MV-4-11 (cell line): ENCODE measurements at places on chromosomes 2 and 18.
A peak's percentile ranks its signal among the peaks of the same experiment; 100 is the strongest.

GRCh38 chr18:67301592-67301991, 214.9 kb downstream of the DSEL start:
- no peak for DNase-seq

DNA sequence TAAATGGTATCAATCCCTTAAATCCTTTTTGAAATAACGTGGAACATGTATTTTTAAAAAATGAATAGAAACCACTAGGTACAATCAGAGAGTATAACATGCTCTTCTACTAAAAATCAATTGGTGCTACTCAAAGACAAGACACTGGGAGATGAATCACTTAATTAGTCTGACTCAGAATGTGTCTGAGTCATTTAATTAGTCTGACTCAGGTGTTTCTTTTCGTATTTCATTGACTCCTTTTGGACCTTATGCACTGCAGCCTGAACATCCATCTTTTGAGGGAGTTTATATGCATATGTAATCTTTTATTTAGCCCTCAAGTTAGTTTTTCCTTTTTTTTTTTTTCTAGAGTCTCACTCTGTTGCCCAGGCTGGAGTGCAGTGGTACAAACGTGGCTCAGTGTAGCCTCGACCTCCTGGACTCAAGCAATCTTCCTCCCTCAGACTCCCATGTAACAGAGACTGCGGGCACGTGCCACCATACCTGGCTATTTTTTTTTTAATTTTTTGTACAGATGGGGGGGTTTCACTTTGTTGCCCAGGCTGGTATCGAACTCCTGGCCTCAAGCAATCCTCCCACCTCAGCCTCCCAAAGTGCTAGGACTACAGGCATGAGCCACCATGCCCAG, 26.5 kb downstream of the PPP4R3B start:
- no peak for DNase-seq

DNA sequence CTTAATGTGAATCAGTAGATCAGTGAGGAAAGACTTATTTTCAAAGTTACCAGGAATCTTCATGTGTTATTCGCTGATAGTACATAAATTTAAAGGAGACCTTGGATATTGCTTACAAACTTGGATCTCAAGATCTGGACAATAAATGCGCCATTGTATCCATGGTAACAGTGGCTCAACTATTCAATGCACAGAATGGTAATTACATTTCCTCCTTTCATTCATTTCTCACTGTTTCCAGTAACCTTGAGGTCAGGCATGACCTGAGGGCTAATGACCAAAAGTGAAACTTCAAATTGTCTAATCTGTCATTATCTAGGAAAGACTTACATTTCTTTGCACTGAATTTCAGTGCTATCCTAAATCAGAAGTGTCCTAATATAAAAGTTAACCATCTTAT, 8.1 kb downstream of the LRP2 start:
- no peak for DNase-seq

DNA sequence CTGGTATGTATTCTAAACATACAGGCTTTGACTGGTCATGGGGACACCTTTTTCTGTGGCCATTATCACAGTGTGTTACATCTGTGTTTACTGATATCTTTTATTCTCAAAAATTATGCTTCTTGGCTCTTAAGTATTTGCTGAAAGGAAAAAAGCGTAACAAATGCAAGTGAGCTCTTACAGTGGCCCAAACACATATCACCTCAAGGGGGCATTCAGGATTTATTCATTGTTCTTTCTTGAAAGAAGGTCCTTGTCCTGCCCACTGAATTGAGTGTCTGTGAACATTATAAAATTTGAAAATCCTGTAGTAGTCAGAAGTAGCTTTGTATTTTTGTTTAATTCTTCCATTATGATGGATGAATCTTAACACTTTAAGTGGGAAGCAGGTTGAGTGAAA, 454.5 kb downstream of the XIRP2 start:
- no peak for DNase-seq

GRCh38 chr18:25503567-25504081, 151.7 kb upstream of the ZNF521 start:
- no peak for DNase-seq

DNA sequence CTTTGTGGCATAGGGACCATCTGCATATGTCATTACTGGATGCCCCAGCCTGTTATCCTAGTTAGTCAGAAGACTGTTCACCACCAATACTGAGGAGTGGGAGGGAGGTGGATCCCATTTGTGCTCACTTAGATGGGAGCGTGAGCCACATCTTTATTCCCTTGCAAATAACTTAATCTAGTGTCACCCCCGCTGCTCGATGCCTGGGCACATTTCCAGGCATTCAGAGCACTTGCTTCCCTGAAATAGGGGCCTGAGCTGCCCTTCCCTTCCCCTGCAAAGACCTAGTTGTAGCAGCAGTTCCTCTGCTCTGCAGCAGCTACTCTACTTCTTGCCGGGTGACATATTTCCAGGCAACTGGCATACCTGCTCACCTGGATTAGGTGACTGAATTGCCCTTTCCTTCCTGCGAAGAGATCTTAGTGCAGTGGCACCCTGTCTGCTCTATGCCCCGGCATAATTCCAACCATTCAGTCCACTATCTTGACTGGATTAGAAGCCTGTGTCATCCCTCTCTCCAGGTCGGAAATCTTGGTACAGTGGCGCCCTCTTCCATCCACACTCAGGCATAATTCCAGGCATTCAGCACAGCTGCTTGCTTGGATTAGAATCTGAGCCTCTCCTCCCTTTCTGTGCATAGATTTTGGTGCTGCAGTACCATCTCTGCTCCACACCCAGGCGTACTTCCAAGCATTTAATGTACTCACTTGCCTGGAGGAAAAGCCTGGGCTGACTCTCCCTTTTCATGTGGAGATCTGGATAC, 1389.1 kb upstream of the TMEFF2 start:
- no peak for DNase-seq

DNA sequence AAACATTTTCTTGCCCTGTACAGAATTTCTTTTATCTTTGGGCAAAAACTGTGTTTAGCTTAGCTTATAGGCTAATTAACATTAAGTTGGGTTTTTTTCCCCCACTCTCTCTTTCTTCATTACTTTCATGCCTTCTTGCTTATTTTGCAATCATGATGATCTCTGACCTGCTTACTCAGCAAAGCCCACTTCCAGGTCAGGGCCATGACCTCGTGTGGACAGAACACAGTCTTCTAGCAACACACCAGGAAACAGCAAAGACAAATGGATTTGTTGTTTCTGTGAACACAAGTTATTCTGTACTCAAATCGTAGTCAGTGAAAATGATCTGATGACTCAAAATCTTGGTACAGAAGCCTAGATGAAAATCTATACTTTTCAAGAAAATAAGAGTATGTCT, 60.7 kb downstream of the SPATS2L start:
- peak; percentile 53 for DNase-seq

DNA sequence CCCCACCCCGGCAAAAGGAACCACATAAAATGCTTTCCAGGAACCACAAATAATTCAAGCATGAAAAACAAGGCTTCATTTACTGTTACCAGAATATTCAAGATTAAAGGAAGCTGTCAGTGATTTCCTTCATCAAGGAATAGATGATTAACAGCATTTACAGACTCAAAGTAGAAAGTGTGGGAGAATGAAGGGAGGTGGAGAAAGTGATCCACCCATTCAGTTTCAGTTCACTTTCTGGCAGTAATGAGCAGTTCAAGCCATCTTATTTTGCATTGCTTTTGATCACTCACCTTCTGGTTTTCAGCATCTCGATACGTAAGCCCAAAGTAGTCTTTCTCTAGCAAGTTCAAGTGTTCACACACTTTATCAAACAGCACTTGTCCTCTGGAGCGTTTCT, 99.0 kb downstream of the EPB41L3 start:
- peak; percentile 69 for DNase-seq

- no peak for DNase-seq
These were observed 816.2 kb downstream of the TDRD15 start for GRCh38 chr2:21939967-21940366.

GRCh38 chr2:191650896-191651773, 26.8 kb upstream of the NABP1 start:
- DNase-seq: peak; percentile 86
